ENCODE measurements at places on chromosomes 5 and 9.

DNA sequence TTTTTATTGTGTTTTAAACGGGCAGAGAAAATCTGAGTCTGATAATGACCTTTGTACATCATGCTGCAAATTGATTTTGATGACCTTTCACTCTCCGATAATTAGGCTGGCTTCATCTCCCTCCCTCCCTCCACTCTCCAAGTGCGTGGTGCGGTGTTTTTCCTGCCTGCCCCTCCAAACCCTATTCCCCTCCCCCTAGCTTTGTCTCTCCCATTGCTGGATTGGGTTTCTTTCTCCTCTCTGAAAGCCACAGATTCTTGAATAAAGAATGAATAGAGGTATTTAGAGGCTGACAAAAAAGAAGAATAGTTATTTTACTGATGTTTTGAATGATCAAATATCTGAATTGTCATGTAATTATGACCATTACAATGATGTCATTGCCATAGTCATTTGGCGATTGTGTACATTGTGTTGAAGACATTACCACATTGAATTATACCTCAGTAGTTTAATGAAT lies 571.1 kb upstream of the ZNF608 start:
- DNase-seq = no peak

GRCh38 chr9:108631496-108632285 lies 224.1 kb downstream of the ACTL7B start:
- no peak for DNase-seq

DNA sequence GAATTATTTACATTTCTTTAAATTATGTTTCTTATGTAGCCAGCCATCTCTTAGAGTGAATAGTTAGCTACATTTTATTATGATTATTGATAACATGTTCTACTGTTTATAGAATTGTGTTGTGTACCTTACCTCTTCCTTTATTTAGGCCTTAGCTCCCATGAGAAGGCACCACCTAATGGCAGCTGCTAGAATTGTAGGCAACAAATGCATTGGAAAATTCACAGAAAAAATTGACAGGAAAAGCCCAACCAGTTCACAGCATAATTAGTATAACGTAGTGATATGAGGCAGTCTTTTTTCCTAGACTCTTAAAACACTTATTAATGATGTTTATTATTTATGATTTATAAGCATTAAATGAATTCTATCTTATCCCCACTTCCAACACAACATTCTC lies 175.8 kb downstream of the WDR70 start:
- DNase-seq = no peak

- no peak for DNase-seq
Measured at GRCh38 chr5:144548936-144549335, 378.3 kb downstream of the KCTD16 start.

DNA sequence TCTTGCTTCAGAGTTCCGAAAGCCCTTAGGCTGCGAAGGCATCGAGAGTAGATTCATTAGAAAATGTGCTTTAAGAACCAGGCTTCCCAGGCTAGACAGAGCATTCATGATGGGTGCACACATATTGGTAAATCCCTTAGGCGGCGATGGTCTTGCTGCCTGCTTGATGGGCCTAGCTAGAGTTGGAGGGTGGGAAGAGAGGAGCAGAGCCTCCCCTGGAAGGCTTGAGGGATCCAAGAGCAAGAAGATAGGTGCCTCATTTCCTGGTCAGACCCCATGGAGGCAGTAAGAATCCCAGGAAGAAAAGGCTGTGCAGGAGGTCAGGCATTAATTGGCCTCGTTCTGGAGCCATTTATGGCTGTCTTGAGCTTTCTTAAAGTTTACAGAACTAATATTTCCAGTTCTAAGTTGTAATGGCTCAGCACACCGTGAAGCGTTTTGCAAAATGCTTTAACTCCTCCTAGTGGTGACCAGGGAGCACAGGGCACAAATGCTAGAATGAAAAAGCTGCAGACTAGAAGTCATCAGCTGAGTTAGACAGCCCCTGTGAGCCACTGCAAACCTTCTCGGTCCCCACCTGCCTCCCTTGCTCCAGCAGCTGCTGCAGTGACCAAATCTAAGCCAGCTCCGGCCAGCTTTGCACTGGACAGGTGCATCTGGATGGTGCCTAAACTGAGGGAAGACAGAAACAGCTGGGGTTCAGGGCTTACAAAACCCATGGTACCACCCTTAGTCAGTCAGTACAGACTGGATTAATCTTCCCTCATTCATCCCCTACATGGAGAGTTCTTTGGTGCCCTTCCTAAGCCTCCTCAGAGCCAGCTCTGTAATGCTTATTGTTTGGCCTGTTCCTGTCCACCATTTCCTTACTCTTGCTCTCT lies 14.7 kb downstream of the SLC45A2 start:
- DNase-seq = no peak

GRCh38 chr9:99967457-99967856 lies 61.0 kb downstream of the STX17 start:
- no peak for DNase-seq

GRCh38 chr9:1759771-1760300 lies 255.3 kb upstream of the SMARCA2 start:
- no peak for DNase-seq

DNA sequence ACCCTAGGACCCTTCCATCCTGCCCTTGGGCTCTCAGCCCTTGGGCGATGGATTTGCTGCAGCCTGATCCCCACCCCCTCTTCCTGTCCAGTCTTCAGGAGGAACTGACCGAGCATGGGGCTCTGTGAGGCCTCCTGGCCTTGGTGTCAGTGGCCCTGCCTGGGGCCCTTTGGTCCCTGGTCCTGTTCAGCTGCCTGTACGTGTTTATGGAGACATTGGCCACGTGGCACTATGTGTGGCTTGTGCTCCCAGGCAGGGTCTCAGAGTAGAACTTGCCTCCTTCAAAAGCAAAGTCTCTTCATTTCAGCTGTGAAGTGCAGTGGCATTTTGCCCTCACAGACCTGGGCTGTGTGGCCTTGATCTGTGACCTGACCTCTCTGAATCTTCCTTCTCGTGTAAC lies 11.1 kb downstream of the FCN2 start:
- DNase-seq = no peak

DNA sequence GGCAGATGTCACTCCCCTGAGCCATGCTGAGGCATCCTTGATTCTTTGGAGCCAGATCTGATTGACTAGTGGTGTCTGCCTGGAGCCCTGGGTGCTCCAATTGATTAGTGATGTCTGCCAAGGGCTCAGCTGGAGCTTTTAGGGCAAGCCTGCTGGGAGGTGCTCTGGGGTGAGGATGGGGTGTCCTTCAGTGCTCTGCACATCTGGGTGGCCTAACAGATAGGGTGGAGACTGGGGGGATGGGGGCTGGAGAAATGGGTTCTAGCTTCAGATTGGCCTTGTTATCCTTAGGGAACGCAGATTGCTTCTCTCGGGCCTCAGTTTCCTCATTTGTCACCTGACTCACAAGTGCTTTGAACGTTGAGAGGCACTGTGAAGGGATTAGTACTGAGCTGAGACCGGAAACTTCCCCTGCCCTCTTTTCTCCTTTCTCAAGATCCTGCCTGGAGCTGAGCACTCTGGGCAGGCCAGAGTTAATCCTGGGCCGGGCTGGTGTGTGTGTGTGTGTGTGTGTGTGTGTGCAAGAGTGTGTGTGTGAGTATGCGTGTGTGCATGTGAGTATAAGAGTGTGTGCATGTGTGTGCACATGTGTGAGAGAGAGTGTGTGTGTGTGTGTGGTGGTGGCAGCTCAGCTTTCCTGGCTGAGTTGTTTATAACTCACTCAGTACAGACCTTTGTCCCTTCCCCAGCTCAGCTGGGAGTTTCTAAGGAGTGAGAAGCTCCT lies 5.6 kb upstream of the IER5L start:
- DNase-seq = no peak

Data from effector memory CD8-positive, alpha-beta T cell (primary cell).